ENCODE measurements at places on chromosomes 5 and 9. TPM values are rescaled to one million over a fixed set of nuclear protein-coding genes. Genes with fewer than 3 reads are reported as not detected.

The SLC25A2 gene
- 0.69 TPM for total RNA-seq

The CCDC152 gene
- 0.78 TPM for total RNA-seq

DNA sequence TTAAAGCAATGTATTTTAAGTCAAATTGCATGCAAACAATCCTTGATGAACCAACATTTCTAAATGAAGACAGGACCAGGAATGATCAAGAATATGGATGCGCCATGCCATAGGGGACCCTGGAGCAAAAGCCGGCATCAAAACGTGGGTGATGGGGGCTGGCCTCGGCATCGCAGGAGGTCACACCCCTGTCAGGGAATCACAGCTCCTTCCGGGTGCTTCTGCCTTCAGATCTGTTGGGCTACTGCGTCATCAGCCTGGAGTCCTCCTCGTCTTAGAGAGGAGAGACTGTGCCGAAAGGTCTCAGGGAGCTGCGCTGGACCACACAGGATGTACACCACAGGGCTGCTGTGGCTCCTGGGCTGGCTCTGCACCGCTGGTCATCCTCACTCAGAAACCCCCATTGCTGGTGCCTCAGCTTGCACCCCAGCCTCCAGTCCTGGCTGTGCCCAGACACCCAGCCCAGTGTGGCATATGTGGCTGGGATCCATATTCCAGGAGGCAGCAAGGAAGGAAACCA lies 152.9 kb upstream of the PPP1R26 start:
- peak; percentile 31 for DNase-seq

The CCDC183 gene
- total RNA-seq: 0.45 TPM

The ACTL7B gene
- not detected for total RNA-seq

GRCh38 chr5:135079760-135080159 lies 45.7 kb upstream of the PITX1 start:
- DNase-seq: no peak

- DNase-seq: peak; percentile 59
Observed at GRCh38 chr5:106205916-106206571, 1464.7 kb downstream of the EFNA5 start.

GRCh38 chr5:57687596-57687995 lies 205.0 kb upstream of the ACTBL2 start:
- DNase-seq: no peak

The EQTN gene
- total RNA-seq: 0.58 TPM

- no peak for DNase-seq
Observed at GRCh38 chr5:83744821-83745220, 24.2 kb upstream of the HAPLN1 start.

DNA sequence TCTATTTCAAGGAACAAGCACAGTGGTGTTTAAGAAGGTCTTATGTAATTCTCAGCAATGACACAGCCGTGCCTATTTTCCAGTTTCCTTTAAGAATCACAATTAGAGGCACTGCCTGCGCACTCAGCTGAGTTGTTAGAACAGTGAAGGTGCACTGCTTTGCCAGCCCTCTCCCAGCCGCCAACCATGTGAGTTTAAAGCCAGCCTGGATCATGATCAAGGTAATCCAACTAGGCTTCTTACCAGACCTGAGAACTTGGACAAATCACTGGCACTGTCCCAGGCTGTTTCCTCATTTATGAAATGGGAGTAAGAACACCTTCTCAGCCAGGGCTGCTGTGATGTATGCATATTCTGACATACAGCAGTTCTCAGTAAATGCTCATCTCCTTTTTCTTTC lies 99.6 kb downstream of the ASTN2 start:
- no peak for DNase-seq

The ECM2 gene
- 65.6 TPM for total RNA-seq

The PSAT1 gene
- total RNA-seq: 4.1 TPM

The GTF3C4 gene
- total RNA-seq: 8.2 TPM

DNA sequence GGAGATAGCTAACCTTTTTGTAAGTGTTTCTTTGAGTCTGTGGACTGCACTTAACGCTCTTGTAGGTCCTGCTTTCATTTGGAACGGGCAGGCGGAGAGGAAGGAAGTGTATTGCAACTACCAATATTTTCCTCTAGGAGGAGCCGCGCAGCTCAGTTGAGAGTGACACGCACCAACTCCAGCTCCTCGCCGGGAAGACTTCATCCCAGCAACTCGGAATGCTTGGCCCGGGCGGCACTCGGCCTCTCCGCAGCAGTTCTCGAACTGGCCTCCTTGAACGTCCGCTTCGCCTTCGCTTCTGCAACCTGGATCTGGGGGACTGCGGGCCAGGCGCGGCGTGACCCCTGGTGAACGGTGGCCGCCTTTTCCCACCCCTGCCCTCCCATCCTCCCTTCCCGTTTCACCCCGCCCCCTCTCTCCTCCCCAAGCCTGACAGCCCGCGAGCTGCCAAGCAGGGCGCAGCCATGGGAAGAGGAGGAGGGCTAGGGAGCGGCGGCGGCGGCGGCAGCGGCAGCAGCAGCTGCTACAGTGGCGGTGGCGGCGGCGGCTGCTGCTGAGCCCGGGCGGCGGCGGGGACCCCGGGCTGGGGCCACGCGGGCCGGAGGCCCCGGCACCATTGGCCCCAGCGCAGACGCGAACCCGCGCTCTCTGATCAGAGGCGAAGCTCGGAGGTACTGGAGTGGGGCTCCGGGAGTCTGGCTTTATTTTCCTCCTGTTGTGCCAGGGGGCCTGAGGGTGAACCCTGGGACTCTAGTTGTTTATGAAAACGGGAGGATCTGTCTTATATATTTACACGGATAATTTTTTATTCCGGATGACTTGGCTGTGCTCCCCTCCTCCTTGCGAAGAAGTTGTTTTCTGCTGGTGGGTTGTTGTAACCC lies at the start of gene GHR:
GHR (plus strand) TSS at position 155 of the 881 bp plus-strand sequence. CDS start 142,436 bp downstream, outside the sequence.
- peak; percentile 92 for DNase-seq

DNA sequence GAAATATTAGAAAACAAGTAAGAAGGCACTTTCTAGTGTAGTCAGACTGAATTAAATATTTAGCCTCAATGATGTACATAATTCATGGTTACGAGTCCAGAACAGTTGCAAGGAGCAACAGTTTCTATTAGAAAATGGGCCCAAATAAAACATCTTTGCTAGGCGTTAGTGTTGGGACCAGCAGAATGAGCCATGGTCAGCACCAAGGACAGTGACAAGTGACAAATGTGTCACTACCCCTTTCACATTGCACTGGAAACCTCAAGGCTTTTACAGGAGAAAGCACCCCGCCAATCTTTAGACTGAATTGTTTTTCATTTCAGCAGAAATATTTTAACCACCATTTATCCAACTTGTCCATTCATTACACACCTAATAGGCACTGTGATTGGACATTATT lies 301.3 kb upstream of the ADCY2 start:
- no peak for DNase-seq

DNA sequence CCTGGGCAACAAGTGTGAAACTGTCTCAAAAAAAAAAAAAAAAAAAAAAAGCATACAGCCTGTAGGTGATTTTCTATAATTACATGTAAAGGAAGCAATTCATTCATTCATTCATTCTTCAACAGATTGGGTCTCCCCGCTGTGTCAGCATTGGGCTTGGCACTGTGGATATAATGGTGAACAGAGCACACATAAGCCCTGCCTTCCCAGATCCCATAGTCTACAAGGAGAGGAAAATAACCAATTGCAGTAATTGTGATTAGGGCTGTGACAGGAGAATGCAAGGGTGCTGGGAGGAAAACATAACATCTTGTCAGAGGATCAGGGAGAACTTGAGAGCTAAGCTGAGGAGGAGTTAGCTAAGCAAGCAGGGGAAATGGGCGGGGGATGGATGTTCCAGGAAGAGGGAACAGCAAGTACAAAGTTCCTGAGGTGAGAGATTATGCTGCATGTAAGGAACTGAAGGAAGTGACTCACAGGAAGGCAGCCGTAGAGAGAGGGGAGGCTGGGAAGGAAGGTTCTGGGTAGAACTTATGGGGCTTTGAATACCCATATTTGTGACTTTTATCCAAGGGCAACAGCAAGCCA lies 24.0 kb upstream of the KLF9 start:
- no peak for DNase-seq

The PLPPR1 gene
- total RNA-seq: not detected

The CAMK2A gene
- 0.15 TPM for total RNA-seq

All from aorta (tissue), 5 donors.